Naive thymus-derived CD8-positive, alpha-beta T cell (primary cell): ENCODE measurements at places on chromosomes 13 and 19. TPM values are rescaled to one million over a fixed set of nuclear protein-coding genes. Genes with fewer than 3 reads are reported as not detected.

THAP8 gene
- 3.6 TPM for total RNA-seq

PLPP2 gene
- total RNA-seq, result not detected

REEP6 gene
- 4.8 TPM for total RNA-seq

KIR3DL2 gene
- total RNA-seq, result not detected

DPF1 gene
- not detected for total RNA-seq

ZNF726 gene
- 5.4 TPM for total RNA-seq

DAND5 gene
- not detected for total RNA-seq

GPR18 gene
- 31.3 TPM for total RNA-seq

ZNF544 gene
- total RNA-seq, result 60.1 TPM

TMPRSS9 gene
- total RNA-seq, result not detected
